ENCODE measurements at places on chromosomes 2 and 18.

GRCh38 chr2:218721934-218722333 lies 11.3 kb downstream of the TTLL4 start:
- no peak for DNase-seq

GRCh38 chr18:63588909-63589308 lies 1.8 kb downstream of the SERPINB13 start:
- no peak for DNase-seq

- DNase-seq, result peak; percentile 20
Observed at GRCh38 chr18:75478996-75479880, 51.7 kb upstream of the SMIM21 start.

- DNase-seq, result no peak
Observed at GRCh38 chr2:18829251-18829902, 240.0 kb upstream of the NT5C1B start.

GRCh38 chr2:198546122-198546521 lies 741.7 kb downstream of the PLCL1 start:
- DNase-seq, result no peak

DNA sequence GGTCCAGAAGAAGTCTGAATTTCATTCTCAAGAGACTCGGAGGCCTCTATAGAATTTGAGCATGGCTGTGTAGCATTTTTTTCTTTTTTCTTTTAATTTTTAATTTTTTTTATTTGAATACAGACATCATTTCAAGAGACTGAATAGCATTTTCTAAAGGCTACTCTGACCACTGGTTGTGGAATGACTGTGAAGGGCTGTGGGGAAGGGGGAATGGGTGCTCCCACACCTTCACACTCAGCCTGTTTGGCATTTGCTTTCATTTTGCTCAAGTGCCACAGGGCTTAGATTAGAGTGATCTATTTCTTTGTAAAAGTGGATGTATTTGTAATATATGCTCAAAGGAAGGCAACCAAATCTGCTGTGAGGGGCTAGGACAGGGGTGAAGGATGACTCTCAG lies 142.0 kb upstream of the SPOPL start:
- DNase-seq, result no peak

DNA sequence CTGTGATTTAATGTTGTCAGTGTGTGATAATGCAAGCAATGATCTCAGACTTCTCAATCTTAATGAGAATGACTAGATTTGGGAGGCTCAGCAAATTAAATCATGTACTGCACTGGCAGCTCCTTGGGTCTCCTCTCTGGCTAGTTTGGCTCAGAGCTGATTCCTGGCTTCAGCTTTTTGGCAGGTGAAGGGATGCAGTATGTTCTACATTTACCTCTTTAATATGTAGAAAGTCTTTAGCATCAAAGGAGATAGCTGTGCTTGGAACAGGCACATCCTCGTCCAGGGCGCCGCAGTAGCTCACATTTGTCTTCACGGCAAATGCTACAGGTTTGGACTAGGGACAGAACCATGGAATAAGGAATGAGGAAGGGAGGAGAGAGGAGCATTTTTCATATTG lies 52.4 kb upstream of the ARL5A start:
- no peak for DNase-seq

- DNase-seq, result no peak
Observed at GRCh38 chr2:20595439-20596192, 55.3 kb downstream of the HS1BP3 start.
